ENCODE measurements at places on chromosomes 4 and X. TPM values are rescaled to one million over a fixed set of nuclear protein-coding genes. Genes with fewer than 3 reads are reported as not detected.

WDR45 gene
- total RNA-seq: 56.0 TPM

FSTL5 gene
- 0.32 TPM for total RNA-seq

PDE5A gene
- total RNA-seq: 109 TPM

STX18 gene
- 24.2 TPM for total RNA-seq

EXOC1 gene
- total RNA-seq: 46.2 TPM

SOD3 gene
- total RNA-seq: 14.2 TPM

SH2D1A gene
- not detected for total RNA-seq

P2RY4 gene
- total RNA-seq: not detected

NEUROG2 gene
- not detected for total RNA-seq

RHOXF1 gene
- not detected for total RNA-seq

CLDN22 gene
- total RNA-seq: not detected

BEX4 gene
- total RNA-seq: 7.1 TPM

F8A3 gene
- 2.6 TPM for total RNA-seq

DCAF8L2 gene
- not detected for total RNA-seq

SNX25 gene
- total RNA-seq: 29.6 TPM

IRAK1 gene
- total RNA-seq: 62.6 TPM

AGA gene
- total RNA-seq: 26.3 TPM

NEIL3 gene
- total RNA-seq: 8.1 TPM

ADH6 gene
- under 0.01 TPM for total RNA-seq

F11 gene
- total RNA-seq: not detected
